Activated CD8-positive, alpha-beta T cell treated with anti-CD3 and anti-CD28 coated beads for 36 hours (primary cell): ENCODE measurements at places on chromosomes 7 and 10. TPM values are rescaled to one million over a fixed set of nuclear protein-coding genes. Genes with fewer than 3 reads are reported as not detected.

DNA sequence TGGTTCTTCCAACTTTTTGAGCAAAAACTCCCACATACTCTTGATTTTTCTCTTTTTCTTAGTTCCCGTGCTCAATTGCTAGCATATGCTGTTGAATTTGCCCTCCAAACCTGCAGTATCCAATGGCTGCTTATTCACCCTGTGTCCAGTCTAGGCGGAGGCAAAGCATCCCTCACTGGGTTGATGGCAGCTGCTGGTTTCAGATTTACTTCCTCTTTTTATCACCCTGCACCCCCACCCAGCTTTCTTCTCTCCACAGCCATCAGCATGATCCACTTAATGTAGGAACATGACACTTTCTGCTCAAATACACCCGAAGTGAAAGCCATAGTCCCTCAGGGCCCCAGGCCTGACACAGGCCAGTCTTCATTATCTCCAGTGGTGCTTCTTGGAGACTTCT, 87.6 kb upstream of the ADARB2 start:
- peaks cover 7% of the 10 kb centered on the region for H3K27me3 ChIP-seq
- no peak overlapping the region for H3K4me3 ChIP-seq
- DNase-seq = no peak
- H3K4me1 ChIP-seq = no peaks in the 10 kb centered on the region

- H3K36me3 ChIP-seq = no peaks in the 10 kb centered on the region
- DNase-seq = no peak
- no peak overlapping the region for H3K4me3 ChIP-seq
- H3K27ac ChIP-seq = no peak overlapping the region
- H3K4me1 ChIP-seq = peaks cover 12% of the 10 kb centered on the region
These were observed 354.5 kb upstream of the ZMIZ1 start for GRCh38 chr10:78714225-78714624.

Gene CCL26
- total RNA-seq = not detected

GRCh38 chr10:29946614-29946952, 112.8 kb downstream of the JCAD start:
- H3K4me3 ChIP-seq = no peak overlapping the region
- H3K27me3 ChIP-seq = peaks cover 2% of the 10 kb centered on the region
- no peak for DNase-seq
- H3K27ac ChIP-seq = no peak overlapping the region
- H3K36me3 ChIP-seq = no peaks in the 10 kb centered on the region

DNA sequence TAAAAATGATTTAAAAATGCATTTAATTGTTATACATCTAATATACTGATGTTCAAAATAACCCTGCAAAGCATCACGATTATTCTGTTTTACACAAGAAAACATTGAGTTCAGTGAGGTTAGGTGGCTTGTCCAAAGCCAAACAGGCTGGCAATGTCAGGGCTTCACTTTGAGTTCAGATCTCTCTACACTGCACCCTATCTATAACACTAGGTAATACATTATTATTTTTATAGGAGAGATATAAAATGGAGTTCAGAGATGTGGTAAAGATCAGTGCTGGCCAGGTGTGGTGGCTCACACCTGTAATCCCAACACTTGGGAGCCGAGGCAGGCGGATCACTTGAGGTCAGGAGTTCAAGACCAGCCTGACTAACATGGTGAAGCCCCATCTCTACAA, 165.9 kb upstream of the MYO3A start:
- no peaks in the 10 kb centered on the region for H3K4me1 ChIP-seq
- H3K4me3 ChIP-seq = no peak overlapping the region
- DNase-seq = no peak

DNA sequence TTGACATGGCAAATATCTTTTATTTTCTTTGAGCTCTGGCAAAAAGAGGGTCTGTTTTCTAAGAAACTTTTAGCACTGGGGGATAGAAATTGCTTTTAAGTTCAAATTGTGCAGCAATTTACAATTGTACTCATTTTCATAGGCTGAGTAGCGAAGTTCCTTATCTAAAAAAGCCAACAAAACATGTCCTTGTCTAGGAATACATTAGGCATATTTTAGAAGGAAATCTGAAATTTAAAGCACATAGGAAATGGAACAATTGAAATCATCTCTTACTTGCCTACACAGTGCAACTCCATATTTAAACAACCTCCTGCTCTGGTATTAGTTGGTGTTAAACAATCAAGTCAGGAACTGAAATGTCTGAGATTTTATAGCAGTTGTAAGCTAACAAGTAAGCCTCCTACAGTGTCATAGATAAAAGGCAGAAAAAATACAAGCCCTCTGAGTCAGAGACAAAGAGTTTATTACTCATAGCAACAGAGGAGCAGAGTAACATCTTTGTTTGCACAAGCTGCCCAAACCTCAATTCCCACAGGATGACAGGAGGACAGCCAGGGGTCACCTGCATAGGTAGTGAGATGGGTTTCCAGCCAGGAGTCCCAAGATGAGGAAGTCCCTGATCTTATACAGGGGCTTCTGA, 280.2 kb upstream of the HGF start:
- no peaks in the 10 kb centered on the region for H3K4me1 ChIP-seq
- no peaks in the 10 kb centered on the region for H3K27me3 ChIP-seq
- H3K4me3 ChIP-seq = no peak overlapping the region
- no peak for DNase-seq
- H3K36me3 ChIP-seq = no peaks in the 10 kb centered on the region

DNA sequence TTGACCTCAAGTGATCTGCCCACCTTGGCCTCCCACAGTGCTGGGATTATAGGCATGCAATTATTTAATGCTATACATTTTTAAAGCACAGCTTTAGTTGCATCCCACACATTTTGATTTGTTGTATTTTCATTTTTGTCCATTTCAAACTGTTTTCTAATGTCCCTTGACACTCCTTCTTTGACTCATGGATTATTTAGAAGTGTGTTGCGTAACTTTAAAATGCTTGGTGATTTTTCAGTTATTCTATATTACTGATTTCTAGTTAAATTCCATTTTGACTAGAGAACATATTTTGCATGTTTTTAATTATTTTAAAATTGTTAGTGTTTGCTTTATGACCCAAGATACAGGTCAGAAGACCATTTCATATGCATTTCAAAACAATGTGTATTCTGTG, 28.8 kb downstream of the EVX1 start:
- H3K27ac ChIP-seq = no peak overlapping the region
- H3K4me3 ChIP-seq = no peak overlapping the region
- H3K36me3 ChIP-seq = peaks cover 1% of the 10 kb centered on the region
- no peak for DNase-seq
- H3K27me3 ChIP-seq = peaks cover 5% of the 10 kb centered on the region

GRCh38 chr7:108605559-108606201, 36.0 kb downstream of the DNAJB9 start:
- no peaks in the 10 kb centered on the region for H3K36me3 ChIP-seq
- H3K4me3 ChIP-seq = no peak overlapping the region
- no peak for DNase-seq
- no peaks in the 10 kb centered on the region for H3K27me3 ChIP-seq
- peaks cover 8% of the 10 kb centered on the region for H3K4me1 ChIP-seq
- H3K27ac ChIP-seq = peak overlapping the region; percentile 9

DNA sequence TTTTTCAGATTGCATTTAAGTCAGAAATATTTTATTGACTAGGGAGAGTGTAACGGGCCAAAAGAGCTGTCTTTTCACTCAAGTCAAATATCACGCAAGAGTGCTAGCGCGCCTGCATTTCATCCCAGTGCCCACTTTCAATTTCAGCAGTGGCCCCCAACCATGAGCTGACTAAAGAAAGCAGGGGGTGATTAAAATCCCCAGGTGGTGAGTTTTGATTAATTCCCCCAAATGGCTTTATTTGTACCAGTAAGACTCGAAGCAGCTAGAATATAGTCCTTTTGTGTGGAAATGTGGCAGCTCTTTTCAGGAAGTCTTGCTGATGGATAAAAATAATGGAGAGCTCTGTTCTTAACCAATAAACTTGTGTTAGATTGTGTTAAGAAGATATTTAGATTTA, 35.3 kb downstream of the TRUB1 start:
- H3K4me1 ChIP-seq = peaks cover 17% of the 10 kb centered on the region
- no peak overlapping the region for H3K27ac ChIP-seq
- no peak overlapping the region for H3K4me3 ChIP-seq
- peaks cover 21% of the 10 kb centered on the region for H3K36me3 ChIP-seq
- no peaks in the 10 kb centered on the region for H3K27me3 ChIP-seq

Gene MEIG1
- total RNA-seq = not detected

DNA sequence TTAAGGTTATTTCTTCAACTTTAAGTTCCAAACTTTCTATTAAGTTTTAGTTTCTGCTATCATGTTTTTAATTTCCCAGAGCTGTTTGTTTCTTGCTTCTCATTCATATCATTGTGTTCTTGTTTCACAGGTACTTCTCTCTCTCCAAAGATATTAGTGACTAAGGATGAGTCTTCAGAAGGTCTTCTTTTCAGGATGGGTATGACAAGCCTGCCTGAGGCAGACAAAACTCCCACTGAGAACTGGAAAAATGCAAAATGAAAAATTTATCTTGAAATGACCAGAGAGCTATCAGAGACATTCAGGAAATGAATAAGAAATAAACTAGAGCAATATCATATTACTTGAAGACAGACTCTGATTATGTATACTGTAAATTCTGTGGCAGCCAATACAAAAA, 110.8 kb upstream of the EGFR start:
- no peak for DNase-seq
- no peaks in the 10 kb centered on the region for H3K36me3 ChIP-seq
- no peaks in the 10 kb centered on the region for H3K4me1 ChIP-seq

Gene STRIP2
- total RNA-seq = 13.1 TPM

DNA sequence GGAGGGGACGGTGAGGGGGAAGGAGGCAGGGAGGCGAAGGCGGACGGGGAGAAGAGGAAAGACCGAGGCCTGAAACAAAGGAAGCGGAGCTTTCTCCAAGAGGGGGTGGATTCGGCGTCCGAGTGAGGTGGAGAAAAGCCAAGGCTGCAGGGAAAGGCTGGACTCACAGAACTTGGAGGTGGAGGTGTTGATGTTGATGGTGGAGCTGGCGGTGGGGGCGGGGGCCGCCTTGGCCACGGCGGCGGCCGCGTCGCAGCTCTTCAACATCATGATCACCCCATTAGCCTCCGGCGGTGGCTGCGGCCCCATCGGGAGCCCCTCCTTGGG, 578 bp downstream of the CACUL1 start:
- peak overlapping the region; percentile 92 for H3K4me3 ChIP-seq
- peaks cover 33% of the 10 kb centered on the region for H3K4me1 ChIP-seq
- H3K27me3 ChIP-seq = peaks cover 6% of the 10 kb centered on the region
- peaks cover 4% of the 10 kb centered on the region for H3K36me3 ChIP-seq
- DNase-seq = peak; percentile 60

Gene FLNC
- total RNA-seq = 0.14 TPM

Gene SMURF1
- 9.4 TPM for total RNA-seq

GRCh38 chr7:87147500-87147899, 4.8 kb upstream of the DMTF1 start:
- H3K36me3 ChIP-seq = no peaks in the 10 kb centered on the region
- H3K27ac ChIP-seq = no peak overlapping the region
- H3K27me3 ChIP-seq = no peaks in the 10 kb centered on the region

Gene VAX1
- not detected for total RNA-seq

DNA sequence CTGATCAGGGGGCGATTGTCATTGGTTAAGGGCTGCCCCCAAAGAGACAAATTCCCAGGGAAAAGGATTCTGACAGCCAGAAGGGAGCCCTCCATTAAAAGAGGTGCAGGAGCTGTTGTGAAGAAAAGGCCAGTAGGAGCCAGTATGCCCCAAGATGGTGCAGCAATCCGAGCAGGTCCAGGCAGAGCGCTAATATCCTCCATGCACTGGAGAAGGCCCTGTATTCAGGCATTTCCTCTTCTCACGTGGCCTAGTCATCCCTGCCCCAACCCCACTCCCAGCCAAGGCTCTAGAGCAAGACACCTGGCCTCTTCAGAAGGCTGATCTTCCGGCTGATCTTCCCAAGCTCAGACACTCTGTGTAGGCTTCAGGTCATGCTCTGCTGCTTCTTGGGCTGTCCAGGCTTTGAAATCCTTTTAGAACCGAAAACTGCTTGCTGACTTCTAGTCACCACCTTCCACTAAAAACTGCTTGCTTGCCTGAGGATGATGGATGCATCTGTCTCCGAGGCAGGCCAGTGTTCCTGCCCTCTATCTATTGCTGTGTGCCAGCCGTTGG, 77.4 kb downstream of the CYP26A1 start:
- no peaks in the 10 kb centered on the region for H3K36me3 ChIP-seq
- no peak overlapping the region for H3K4me3 ChIP-seq
- peaks cover 14% of the 10 kb centered on the region for H3K4me1 ChIP-seq
- H3K27me3 ChIP-seq = peaks cover 17% of the 10 kb centered on the region
- no peak for DNase-seq
- H3K27ac ChIP-seq = no peak overlapping the region

- peak overlapping the region; percentile 81 for H3K4me3 ChIP-seq
- peaks cover 18% of the 10 kb centered on the region for H3K4me1 ChIP-seq
- peaks cover 29% of the 10 kb centered on the region for H3K27me3 ChIP-seq
- H3K36me3 ChIP-seq = no peaks in the 10 kb centered on the region
These were observed 1.6 kb downstream of the PDGFA start for GRCh38 chr7:517774-518629.

DNA sequence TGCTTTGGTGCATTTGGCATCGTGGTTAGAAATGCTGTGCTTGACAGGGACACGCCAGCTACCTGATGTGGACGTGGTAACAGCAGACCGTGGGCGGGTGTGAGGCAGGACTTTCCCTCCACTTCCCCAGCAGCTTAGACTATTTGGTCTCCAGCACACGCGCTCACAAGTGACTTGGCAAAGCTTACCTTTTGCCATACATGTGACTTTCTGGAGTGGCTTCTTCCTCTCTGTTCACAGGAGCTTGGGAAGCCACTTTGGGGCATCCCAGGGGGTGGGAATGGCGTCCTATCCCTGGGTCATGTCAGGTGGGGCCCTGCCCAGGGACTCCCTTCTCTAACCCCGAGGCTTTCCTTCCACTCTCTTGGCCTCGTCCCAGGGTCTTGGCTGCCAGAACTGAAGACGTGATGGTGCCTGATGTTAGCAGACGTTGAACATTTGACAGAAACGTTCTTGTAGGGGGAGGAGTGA, 228.7 kb upstream of the KLF6 start:
- peak; percentile 92 for DNase-seq
- no peak overlapping the region for H3K4me3 ChIP-seq
- H3K4me1 ChIP-seq = peaks cover 21% of the 10 kb centered on the region
- H3K36me3 ChIP-seq = no peaks in the 10 kb centered on the region
- H3K27me3 ChIP-seq = peaks cover 2% of the 10 kb centered on the region

DNA sequence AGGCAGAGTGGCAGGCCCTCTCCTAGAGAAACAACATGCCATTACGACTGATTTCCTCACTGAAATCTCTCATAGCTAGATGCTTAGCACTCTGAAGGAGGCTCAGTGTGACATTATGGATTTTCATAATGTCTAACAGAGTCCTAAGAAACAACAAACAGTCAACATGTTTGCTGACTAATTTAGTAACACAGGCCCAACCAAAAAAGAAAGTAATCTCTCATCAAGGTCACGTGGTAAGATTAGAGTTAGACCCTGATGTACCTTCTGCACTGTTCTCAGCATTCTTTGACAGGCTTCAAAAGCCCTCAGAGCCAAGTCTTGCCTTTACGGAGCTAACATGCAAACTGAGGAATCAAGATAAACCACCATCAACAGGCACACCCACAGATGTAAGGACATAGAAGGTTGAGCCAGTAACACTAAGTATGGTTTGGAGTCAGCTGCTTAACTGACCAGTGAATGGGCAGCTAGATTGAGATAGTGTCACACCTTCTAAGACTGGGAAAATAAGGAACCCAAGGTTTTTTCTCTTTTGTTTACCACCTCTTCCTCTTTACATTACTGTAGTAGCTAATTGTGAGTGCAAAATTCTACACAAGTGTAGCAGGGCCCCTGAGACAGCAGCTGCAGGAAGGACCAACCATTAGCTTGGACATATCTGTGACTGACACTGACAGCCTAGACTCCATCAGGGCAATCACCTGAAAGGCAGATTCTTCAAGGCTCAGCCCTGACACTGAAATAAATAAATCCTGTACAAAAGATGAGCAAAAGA, 15.3 kb upstream of the KCNIP2 start:
- H3K27ac ChIP-seq = no peak overlapping the region
- DNase-seq = no peak
- no peaks in the 10 kb centered on the region for H3K27me3 ChIP-seq
- H3K4me3 ChIP-seq = no peak overlapping the region
- H3K36me3 ChIP-seq = peaks cover 25% of the 10 kb centered on the region

Gene PRKAR2B
- 1.3 TPM for total RNA-seq
